Activated CD8-positive, alpha-beta memory T cell treated with anti-CD3 and anti-CD28 coated beads for 1 hour (primary cell): ENCODE measurements at places on chromosomes 2 and 18.

- DNase-seq, result no peak
Observed at GRCh38 chr2:51085420-51086068, 53.6 kb upstream of the NRXN1 start.

DNA sequence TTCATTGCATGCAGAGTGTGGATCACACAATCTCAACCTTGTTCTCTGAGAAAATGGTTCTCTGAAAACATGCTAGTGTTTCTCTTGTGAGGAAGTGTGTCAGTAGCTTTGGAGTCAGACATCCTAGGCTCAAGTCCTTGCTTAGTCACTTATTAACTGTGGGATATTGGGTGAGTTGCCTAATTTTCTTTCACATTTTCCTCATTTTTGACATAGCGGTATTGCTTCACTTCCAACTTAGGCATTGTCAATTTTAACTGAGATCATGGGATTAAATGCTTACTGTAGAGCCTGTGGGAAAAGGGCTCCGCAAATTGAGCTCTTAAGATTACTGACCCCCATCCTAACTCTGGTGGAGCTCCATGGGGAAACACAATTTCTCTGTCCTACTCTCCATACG lies 622.2 kb downstream of the CNTNAP5 start:
- no peak for DNase-seq

GRCh38 chr2:29113891-29114321 lies 1.3 kb upstream of the CLIP4 start:
- no peak for DNase-seq

DNA sequence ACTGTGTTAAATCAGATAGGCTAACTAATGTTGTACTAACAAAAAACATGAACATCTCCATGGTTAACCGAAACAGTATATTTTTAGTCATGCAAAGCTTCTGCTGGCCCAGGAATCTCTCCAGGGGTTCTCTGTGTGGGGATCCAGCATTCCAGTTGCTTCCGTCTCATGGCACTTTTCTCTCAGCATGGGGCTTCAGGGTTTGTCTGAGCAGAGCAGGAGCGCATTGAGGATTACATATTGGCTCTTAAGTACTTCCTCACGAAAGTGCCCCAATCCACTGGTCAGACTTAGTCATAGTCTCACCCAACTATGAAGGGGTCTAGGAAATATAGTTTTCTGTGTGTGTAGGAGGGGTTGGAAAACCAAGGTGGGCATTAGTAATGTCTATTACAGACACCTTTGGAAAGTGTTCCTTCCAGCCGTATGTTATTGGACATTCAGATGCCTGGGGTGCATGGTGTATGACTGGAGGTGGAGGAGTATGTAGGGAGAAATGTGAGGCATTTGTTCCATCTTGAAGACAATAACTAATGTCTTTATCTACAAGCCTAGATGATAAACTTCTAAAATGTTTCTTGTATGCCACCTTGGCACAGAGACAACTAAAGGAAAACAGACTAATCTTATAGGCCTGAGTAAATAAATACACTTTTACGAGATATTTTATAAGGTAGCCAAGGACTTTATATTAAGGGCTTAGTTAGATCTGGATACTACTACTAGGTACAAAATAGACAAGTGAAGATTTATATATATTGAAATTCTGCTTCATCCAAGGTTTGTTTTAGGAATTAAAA lies 123.8 kb upstream of the ZEB2 start:
- no peak for DNase-seq

DNA sequence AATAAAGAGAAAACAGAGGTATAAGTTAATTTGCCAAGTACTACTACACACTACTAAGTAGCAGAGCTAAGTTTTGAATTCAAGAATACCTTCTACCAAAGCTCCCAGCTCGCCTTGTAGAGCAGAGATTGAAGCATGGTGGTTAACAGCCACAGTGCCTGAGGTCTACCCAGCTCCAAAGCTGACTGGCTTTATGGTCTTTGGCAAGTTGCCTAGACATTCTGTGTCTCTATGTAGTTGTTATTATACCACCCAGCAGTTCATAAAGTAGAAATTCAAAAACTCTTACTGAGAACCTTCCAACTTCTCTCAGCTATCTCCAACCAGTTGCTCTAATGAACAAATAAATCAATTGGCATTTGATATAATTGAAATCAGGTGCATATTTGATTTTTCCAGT lies 87.8 kb downstream of the PDE11A start:
- no peak for DNase-seq

GRCh38 chr2:31286961-31287550 lies 53.1 kb downstream of the EHD3 start:
- DNase-seq, result no peak

GRCh38 chr18:2956056-2956455 lies 56.9 kb downstream of the LPIN2 start:
- DNase-seq, result no peak

GRCh38 chr2:2000724-2001061 lies 256.4 kb upstream of the PXDN start:
- no peak for DNase-seq

DNA sequence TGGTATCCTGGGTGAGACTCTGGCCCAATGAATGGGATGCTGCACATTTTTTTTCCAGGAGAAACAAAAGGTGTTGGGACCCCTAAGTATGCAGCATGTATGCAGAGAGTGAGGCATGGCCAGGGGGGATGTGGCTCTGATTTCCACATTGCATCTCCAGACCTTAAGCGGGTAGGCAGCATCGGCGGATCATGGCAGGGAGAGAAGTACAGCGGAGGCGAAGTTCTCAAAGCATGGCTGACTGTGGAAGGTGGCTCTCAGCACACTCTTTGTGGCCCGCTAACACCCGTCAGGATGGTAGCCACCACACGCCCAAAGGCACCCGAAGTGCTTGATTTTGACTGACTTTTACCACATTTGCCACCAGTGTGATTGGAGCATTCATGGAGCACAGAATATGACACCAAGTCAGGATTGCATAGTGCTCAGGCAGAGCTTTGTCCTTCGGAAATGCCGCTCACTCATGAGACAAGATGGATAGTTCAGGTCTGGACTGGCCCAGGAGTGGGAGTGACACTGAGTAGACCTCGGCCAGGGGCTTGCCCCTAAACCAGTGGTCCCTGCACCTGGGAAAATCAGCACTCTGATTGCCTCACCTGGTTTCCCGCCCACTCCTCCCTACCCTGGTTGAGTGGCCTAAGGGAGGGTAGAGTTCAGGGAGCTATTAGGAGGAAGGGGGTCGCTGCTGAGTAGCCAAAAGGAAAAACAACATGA lies 14.2 kb downstream of the INPP4A start:
- DNase-seq, result no peak

DNA sequence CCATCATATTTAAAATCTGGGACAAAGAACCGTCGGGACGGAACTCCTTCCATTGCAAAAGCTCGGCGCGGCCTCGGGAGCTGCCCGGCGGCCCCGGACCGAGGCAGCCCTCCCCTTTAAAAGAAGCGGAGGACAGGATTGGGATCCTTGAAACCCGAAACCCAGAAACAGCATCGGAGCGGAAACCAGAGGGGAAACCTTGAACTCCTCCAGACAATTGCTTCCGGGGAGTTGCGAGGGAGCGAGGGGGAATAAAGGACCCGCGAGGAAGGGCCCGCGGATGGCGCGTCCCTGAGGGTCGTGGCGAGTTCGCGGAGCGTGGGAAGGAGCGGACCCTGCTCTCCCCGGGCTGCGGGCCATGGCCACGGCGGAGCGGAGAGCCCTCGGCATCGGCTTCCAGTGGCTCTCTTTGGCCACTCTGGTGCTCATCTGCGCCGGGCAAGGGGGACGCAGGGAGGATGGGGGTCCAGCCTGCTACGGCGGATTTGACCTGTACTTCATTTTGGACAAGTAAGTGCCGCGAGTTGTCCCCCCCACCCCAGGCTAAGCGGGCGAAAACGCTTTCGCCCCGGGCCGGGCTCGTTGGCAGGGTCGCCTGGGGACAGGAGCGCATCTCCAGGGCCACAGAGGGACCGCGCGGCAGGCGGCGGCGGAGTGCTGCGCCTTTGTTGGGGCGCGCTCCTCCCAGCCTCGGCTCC lies at the start of gene ANTXR1:
Gene ANTXR1, plus strand, starts transcription at position 38 of the 698 bp plus-strand sequence. Its CDS starts 321 bp downstream, at position 359.
- no peak for DNase-seq

DNA sequence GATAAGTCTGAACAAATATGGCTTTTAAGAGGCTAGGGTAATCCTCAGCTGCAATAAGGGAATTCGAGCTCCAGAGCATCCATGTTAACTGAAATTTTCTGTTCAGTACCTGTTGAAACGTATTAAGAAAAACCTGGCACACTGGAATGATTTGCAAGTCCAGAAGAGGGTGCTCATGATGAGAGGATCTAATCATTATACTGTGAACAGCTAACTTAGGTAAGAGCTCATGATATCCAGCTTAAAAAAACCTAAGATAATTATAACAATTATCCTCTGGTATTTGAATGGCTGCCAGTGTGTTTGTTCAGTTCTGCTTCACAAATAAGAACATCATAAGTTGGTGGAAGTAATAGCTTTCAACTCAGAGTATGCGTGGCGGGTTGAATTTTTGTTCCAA lies 1118.3 kb upstream of the DDX18 start:
- no peak for DNase-seq

GRCh38 chr2:230956827-230957755 lies 32.0 kb upstream of the GPR55 start:
- DNase-seq, result no peak

GRCh38 chr2:206075113-206075512 lies 10.9 kb downstream of the INO80D start:
- DNase-seq, result no peak

DNA sequence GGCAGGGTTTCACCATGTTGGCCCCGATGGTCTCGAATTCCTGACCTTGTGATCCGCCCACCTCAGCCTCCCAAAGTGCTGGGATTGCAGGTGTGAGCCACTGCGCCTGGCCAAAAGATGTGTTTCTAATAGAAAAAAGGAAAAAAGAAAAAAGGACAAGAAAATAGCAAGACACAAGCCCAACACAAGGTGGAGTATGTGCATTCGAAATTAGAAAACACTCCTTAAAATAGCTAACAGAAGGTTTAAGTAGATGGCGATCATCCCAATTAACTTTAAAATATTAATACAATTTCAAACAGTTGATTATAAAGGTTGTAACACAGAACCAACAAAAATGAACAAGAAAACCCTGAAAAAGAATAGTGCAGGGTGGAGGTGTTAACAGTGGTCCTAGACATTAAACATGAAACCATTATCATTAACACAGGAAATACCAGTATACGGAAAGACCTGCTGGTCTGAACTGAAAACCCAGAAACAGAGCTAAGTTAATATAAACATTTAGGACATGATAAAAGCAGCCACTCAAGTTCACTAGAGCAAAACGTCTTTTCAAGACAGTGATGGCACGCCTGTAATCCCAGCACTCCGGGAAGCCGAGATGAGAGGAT lies 57.9 kb downstream of the HDLBP start:
- DNase-seq, result no peak

- no peak for DNase-seq
Observed at GRCh38 chr2:219175928-219176817, 552 bp downstream of the CNPPD1 start.

GRCh38 chr2:169349535-169349934 lies 12.8 kb downstream of the LRP2 start:
- no peak for DNase-seq

- no peak for DNase-seq
Observed at GRCh38 chr2:213205944-213206343, 54.5 kb upstream of the IKZF2 start.

- no peak for DNase-seq
Observed at GRCh38 chr2:68589963-68590362, 53.4 kb upstream of the PROKR1 start.

DNA sequence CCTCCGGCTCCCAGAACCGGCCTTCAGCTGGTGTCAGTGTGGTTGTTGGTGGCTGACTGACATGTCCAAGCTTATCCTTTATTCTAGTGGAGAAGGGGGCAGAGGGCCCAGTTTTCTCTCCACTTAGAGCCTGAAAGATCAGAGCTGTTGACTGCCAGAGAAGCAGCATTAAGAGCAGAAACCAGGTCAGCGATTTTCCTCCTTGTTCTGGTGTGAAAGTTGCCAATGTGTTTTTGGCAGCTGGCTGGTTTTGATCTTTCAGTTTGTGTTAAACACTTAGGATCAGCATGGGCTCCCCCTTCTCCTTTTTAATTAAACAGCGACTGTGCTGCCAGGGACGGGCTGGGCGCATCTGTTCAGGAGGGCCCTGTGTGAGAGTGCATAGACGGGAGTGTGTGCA lies 100.9 kb downstream of the ASAP2 start:
- no peak for DNase-seq

- no peak for DNase-seq
Observed at GRCh38 chr18:37019157-37019827, 190.4 kb downstream of the KIAA1328 start.

DNA sequence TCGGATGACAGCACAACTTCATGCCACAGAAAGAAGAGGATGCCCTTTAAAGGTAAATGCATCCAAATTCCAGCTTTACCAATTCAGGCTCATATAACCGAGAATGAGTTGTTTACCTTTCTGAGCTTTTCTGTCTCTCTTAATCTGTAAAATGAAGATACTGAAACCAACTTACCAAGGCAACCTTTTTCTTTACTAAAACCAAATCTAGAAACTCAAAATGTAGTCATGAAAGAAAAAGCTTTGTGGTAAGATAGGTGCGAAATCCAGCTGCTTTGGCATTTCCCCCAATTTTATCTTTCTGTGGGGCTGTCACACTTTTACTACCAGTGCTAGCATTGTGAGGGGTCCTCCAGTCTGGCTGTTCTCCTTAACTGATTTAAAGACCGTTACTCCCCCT lies 240.4 kb downstream of the IKZF2 start:
- DNase-seq, result no peak

GRCh38 chr2:11901351-11902069 lies 155.1 kb downstream of the LPIN1 start:
- no peak for DNase-seq
